PC-9 (cell line): ENCODE measurements at places on chromosomes 11 and 22. TPM values are rescaled to one million over a fixed set of nuclear protein-coding genes. Genes with fewer than 3 reads are reported as not detected.

- no peak for DNase-seq
Observed at GRCh38 chr11:104529213-104529612, 365.3 kb upstream of the PDGFD start.

DNA sequence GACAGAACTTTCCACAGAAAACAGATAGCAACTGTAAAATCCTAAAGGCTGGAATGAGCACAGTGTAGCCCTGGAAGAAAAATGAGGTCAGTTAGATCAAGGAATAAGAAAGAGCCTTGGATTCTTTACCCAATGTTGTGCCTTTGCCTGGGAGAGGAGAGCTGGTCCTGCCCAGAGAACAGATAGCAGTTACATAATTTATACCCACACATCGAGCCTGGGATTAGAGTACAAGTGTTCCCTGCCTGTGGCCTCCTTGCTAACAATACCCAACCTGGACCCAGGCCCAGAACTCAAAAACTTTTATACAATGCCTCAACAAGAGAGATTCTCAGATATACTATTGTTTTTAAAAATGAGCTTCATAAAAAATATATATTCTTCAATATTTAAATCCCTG, 1998.4 kb downstream of the LRRC4C start:
- DNase-seq, result no peak

DNA sequence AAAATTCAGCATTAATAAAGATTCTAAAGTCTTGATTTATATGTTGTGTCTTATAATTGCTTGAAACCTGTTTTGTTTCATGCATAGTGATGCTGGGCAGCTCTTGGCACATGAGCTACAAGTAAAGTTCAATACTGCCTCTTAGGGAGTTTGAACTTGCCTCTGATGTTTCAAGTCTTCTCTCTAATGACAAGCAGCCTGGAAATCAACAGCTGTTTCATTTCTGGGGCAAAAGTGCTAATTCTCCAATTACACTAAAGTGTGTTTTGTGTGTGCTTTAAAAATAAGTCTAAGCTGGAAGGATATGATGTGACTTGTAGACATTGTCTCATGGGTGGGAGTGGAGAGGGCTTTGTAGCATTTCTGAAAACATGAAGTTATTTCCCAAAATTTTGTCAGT, 23.7 kb upstream of the SESN3 start:
- no peak for DNase-seq

- no peak for DNase-seq
Observed at GRCh38 chr11:62137276-62137861, 13.6 kb downstream of the INCENP start.

DNA sequence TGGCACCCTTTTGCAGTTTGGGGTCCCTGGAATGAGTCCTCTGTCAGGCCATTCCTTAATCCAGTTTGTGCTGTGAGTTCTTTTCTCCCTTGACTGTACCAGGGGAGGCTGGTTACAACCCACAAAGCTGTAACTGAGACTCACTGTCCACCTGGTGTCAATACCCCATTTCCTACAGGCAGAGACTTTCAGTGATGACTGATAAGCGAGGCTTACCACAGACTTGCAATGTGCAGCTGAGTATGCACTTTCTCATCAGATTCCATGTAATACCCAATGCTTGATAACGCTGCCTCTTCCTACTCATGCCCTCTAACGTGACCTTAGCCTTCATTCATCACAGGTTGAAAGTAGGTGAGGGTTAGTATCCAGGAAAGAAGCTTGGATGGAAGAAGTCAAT, 120.1 kb downstream of the INSC start:
- no peak for DNase-seq

- DNase-seq, result no peak
Observed at GRCh38 chr22:39139933-39140332, 12.5 kb downstream of the CBX7 start.

DNA sequence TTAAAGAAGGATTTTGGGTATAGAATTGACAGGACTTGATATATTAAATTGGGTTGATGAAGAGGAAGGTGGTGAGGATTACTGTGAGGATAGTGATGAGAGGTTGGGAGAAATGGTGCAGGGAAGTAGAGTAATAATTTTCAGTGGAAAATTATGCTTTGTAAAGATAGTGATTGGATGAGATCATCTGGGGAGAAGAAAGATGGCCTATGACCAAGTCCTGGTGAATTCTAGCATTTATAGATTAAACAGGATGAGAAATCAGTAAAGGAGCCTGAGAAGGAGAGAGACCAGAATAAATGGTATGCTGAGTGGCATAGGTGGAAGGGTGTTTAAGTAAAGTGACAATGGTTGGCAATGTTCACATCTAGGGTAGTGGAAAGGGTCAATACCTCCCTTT, 15.0 kb downstream of the IPO7 start:
- no peak for DNase-seq

GRCh38 chr22:41289671-41290070, 3.7 kb upstream of the RANGAP1 start:
- no peak for DNase-seq

ANO9 gene
- total RNA-seq, result 18.1 and 27.6 TPM in 2 replicates

OR52H1 gene
- total RNA-seq, result not detected in 2 replicates
